Left cardiac atrium (tissue), 4 donors: ENCODE measurements at places on chromosomes 6 and 20. TPM values are rescaled to one million over a fixed set of nuclear protein-coding genes. Genes with fewer than 3 reads are reported as not detected.

The CRISP2 gene
- not detected for total RNA-seq

The DEFB129 gene
- total RNA-seq: not detected

The PIM1 gene
- 41.7 TPM for total RNA-seq

The BTNL2 gene
- not detected for total RNA-seq

The CITED2 gene
- 121 TPM for total RNA-seq

The CPNE5 gene
- total RNA-seq: 14.7 TPM

The IPCEF1 gene
- total RNA-seq: 0.99 TPM

The MEP1A gene
- not detected for total RNA-seq

The ZC2HC1B gene
- not detected for total RNA-seq

The PKIB gene
- not detected for total RNA-seq

The CABLES2 gene
- 25.3 TPM for total RNA-seq

The GGTLC1 gene
- total RNA-seq: not detected

The OOEP gene
- total RNA-seq: 0.24 TPM

The BHLHE23 gene
- not detected for total RNA-seq

The KCNQ2 gene
- 0.91 TPM for total RNA-seq

The SPATA25 gene
- 2.2 TPM for total RNA-seq

The SIM1 gene
- total RNA-seq: not detected

The BCAS1 gene
- not detected for total RNA-seq

The TFAP2A gene
- 0.44 TPM for total RNA-seq

The PACRG gene
- total RNA-seq: 3.2 TPM
